ENCODE measurements at places on chromosomes 12 and 14. TPM values are rescaled to one million over a fixed set of nuclear protein-coding genes. Genes with fewer than 3 reads are reported as not detected.

Gene RPGRIP1
- total RNA-seq, result 0.05 TPM

Gene TAS2R8
- total RNA-seq, result not detected

Gene CISTR
- not detected for total RNA-seq

Gene NPFF
- not detected for total RNA-seq

Gene CCND2
- 57.6 TPM for total RNA-seq

Gene ACSM4
- total RNA-seq, result not detected

Gene ADGRD1
- total RNA-seq, result not detected

Gene STAC3
- not detected for total RNA-seq

Gene PLCZ1
- total RNA-seq, result not detected

Gene ST8SIA1
- total RNA-seq, result not detected

Gene LARP4
- total RNA-seq, result 33.6 TPM

Gene ARG2
- 9.6 TPM for total RNA-seq

Gene HCAR3
- total RNA-seq, result not detected

Gene ITGB7
- total RNA-seq, result 0.80 TPM

Gene TAS2R31
- 0.15 TPM for total RNA-seq

Gene TBX5
- not detected for total RNA-seq

Gene NAP1L1
- total RNA-seq, result 396 TPM

Gene EXD2
- total RNA-seq, result 19.9 TPM

Gene ATG2B
- 9.2 TPM for total RNA-seq

Gene LTB4R
- total RNA-seq, result 12.9 TPM

Gene GZMH
- total RNA-seq, result not detected

Gene MYO1H
- total RNA-seq, result not detected

Gene ITGA5
- 679 TPM for total RNA-seq

Gene KLRC2
- not detected for total RNA-seq

Gene ZNF385A
- total RNA-seq, result 3.1 TPM

Gene CLEC9A
- not detected for total RNA-seq

Gene CAPZA3
- total RNA-seq, result not detected

Gene TAS2R9
- not detected for total RNA-seq

Gene POTEG
- total RNA-seq, result not detected

Gene ATP5MC2
- total RNA-seq, result 518 TPM

Gene HOXC9
- total RNA-seq, result not detected

Gene OTX2
- total RNA-seq, result not detected

Gene ZNF84
- 12.1 TPM for total RNA-seq

Gene PCK2
- total RNA-seq, result 24.3 TPM

Gene SERPINA12
- not detected for total RNA-seq

Gene RBP5
- total RNA-seq, result not detected

Gene NANOG
- total RNA-seq, result not detected

Gene SLC25A47
- total RNA-seq, result not detected

Gene NTF3
- total RNA-seq, result 0.13 TPM

Gene TBC1D30
- 24.4 TPM for total RNA-seq

Gene CCDC184
- total RNA-seq, result not detected

Gene LRCOL1
- not detected for total RNA-seq

Gene IFNG-AS1
- total RNA-seq, result not detected

Gene IL26
- not detected for total RNA-seq

Gene DLK1
- not detected for total RNA-seq

Gene KRT81
- total RNA-seq, result 0.67 TPM

Gene FANCM
- total RNA-seq, result 7.2 TPM

Gene KCNH5
- not detected for total RNA-seq

Gene SCAF11
- 58.7 TPM for total RNA-seq

Gene RNU4-1
- total RNA-seq, result under 0.01 TPM

Gene OTUB2
- 2.6 TPM for total RNA-seq

Gene ACVRL1
- total RNA-seq, result 392 TPM
